ENCODE measurements at places on chromosomes 5 and 9. TPM values are rescaled to one million over a fixed set of nuclear protein-coding genes. Genes with fewer than 3 reads are reported as not detected.

PRRC2B gene
- total RNA-seq: 141 TPM

DNA sequence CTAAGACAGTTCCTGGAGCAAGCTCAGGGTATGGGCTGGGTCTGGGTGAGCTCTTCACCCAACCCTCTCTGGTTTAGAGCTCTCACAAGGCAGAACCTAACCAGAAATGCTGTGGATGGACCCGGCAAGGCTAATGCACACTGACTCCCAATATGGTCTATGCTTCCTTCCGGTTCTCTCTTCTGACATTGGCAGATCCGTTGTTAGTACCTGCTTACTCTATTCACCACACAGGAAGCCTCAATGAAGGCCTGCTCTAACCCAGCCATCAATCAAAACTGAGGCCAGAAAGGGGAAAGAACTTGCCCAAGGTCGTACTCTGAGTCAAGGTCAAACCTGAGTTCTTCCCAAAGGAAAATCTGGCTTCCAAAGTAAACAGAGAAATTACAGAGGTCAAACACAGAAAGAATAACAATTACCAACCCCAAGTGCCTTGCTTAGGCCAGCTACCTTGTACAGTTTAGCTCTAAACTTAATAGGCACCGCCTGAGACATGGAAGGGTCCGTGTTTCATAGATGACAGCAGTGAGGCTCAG lies 46.0 kb upstream of the AKNA start:
- DNase-seq: no peak

DNA sequence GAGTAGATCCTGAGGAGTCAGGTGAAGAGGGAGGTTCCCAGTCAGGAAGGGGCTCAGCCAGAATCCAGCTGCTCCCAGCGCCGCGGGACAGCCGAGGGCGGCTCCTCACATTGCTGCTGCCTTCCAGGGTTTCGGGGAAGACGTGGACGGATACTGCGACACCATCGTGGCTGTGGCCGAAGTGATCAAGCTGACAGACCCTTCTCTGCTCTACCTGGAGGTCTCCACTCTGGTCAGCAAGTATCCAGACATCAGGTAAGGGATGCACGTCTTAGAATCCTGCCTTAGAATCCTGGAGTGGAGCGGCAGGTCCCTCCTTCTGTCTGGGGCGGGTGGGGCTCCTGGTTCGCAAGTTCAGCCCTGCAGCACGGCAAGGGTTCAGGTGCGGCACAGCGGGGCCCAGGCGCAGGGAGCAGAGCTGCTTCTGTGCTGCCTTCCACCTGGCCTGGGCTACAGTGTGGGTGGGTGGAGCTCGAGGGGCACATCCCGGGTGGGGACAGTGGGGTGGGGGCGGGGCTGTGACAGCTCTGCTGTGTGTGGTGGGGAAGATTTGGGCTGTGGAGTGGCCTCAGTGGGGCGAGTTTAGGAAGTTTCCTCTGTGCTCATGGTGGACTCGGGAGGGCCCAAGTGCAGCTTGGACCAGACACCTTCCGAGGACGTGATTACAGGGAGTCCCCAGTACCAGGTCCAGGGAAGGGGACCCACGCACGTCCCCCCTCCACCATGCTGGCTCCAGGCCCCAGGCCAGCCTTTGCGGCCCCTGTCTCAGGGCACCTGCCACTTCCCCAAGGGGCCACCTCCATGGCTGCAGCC lies 22.8 kb downstream of the EXOC3 start:
- no peak for DNase-seq

GRCh38 chr5:14182761-14183160 lies 39.6 kb downstream of the TRIO start:
- DNase-seq: no peak

- no peak for DNase-seq
Observed at GRCh38 chr5:117357886-117358285, 783.3 kb upstream of the SEMA6A start.

GRCh38 chr5:76690704-76691466 lies 25.0 kb upstream of the F2R start:
- no peak for DNase-seq

DNA sequence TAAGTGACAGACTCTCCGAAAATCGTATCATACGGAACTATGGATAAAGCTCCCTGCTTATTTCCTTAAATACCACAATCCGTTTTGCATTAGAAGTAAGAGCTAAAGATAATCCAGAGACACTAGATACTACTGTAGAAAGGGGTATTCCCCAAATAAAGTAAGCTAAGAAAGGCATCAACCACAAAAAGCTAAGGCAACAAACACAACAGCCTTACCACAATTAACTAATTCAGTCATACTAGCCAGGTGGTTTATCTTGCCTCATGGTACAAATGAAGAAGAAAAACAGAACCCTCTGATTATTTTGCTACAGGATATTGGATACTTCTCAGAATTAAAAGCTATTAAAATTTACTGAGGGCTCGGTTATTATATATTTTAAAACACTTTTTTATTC lies 14.1 kb downstream of the ERP44 start:
- no peak for DNase-seq

DNA sequence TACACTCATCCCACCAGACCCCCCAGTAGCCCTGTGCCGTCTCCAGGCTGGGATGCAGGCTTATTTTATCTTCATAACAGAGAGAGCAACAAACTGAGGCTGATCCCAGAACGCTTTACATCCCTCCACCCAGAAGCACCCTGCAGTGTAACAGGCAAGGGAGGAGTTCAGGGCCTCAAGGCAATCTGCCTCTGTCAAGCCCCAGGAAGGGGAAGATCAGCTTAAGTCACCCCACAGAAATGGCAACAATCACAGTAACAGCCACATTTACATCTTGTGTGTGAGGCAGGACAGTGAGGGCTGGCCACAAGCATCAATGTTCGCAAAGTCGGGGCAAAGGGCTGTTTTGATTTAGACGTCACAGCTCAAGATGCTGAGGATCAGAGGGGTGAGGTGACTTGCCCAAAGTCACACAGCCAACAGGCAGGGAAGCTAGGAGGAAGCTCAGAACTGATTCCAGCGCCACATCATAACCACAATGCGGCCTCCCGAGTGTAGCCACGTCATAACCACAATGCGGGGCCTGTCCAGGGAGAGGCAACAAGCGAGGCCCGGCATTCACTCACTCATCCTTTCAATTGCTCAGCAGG lies 14.4 kb downstream of the STK10 start:
- DNase-seq: no peak
